ENCODE measurements at places on chromosomes 4 and X. TPM values are rescaled to one million over a fixed set of nuclear protein-coding genes. Genes with fewer than 3 reads are reported as not detected.

DNA sequence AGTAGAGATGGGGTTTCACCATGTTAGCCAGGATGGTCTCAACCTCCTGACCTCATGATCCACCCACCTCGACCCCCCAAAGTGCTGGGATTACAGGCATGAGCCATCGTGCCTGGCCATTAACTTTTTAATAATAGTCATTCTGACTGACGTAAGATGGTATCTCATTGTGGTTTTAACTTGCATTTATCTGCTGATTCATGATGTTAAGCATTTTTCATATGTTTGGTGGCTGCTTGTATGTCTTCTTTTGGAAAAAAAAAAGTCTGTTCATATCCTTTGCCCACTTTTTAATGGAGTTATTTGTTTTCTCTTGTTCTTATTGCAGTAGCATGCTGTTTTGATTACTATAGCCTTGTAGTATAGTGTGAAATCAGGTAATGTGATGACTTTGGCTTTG lies 45.8 kb downstream of the ANXA10 start:
- DNase-seq, result no peak

GRCh38 chr4:121150003-121150402 lies 14.1 kb downstream of the TNIP3 start:
- no peak for DNase-seq

DNA sequence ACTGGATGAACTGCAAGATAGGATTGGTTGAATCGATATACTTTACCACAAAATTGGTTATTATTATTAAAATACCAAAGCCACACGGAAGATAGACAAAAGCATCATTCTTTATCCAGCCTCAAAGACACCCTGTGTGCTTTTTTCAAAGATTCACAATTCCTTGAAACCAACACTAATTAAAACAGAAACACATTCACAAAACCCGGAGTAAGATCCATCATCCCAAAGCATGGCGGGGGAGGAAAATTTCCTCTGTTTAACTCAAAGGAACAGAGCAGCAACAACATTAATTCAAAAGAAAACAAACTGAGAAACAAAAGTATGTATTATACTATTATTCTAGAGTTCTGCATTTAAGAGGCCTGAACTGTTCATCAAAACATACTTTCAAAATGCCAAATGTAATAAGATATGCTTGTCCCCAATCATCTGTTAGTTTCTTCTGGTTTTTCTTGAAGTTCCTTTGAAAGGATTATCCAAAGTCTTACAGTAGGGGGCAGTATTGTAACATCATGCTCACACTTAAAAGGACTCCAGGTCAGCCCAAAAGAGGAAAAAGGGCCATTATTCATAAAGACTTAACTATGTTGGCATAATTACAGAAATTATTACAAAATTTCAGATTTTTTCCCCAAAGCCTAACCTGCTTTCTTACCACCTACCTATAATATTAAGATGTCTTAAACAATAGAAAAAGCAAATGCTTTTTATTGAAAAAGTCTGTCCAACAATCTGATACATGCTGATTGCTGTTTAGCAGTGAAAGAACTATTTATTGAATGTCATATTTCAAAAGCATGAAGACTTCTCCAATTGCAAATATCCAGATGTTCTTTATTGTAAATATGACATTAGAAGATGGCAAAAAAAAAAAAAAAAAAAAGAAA lies 168.7 kb downstream of the SCFD2 start:
- no peak for DNase-seq

- no peak for DNase-seq
These were observed 60.2 kb upstream of the MAOA start for GRCh38 chrX:43595931-43596330.

DNA sequence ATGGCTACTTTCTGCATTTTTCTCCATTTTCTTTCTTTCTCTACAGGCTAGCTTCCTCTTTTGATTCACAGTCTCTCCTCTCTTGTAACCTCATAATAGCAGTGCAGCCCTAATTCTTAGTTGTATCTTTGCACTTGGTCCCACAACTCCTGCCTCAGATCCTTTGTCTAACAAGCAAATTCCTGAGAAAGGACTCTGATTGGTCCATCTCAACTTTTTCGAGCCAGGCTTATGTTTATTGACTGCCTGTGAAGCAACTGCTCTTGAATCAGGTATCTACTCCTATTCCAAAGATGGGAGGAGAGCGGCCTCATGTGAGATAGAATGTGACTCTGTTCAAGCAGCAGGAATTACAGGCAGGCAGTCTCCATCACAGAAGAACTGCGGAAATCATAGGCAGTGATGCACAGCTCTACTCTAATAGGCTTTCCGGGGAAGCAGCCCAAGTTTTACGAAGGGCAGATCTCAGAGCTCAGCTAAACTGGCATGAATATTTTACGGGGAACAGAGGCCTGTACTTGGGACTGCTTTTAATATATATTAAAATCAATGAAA lies 123.5 kb downstream of the GABRB1 start:
- DNase-seq, result no peak

DNA sequence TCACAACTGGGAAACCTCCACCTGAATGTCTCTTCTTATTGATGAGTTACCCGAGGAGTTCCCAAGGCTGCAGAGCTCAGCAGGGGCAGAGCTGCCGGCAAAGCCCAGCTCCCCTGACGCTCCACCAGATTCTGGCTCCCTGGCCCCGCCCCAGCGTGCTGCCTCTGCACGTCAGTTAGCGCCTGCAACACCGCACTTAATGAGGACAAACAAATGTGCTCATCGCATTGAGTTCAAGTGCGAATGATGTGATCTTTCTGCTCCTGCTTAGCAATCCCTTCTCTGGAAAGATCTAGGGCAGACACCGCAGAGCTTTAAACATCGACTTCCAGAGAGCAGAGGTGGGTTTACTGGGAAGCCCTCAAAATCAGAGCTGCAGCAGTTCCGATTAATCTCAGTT lies 55.5 kb upstream of the FBXW7 start:
- DNase-seq, result no peak

DNA sequence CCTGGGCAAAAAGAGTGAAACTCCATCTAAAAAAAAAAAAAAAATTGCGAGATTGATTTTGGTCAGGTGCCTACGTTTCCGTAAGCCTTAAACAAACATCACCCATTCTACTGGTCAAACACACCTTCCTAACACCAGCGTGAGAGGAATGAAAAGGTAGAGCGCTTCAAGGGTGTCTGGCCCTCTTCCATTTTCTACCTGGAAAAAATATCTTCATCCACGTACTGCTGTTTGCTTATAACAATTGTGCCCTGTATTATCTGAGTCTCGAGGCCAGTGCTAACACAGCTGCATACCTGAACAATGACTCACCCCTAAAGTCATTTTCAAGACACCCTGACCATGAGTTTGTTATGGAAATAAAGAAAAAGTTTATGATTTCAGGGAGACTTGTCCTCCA lies 13.9 kb downstream of the TMSB4X start:
- peak; percentile 67 for DNase-seq

GRCh38 chr4:109199585-109199984 lies 102.9 kb downstream of the COL25A1 start:
- DNase-seq, result no peak

GRCh38 chr4:83369831-83370639 lies 35.4 kb upstream of the HPSE start:
- DNase-seq, result no peak

GRCh38 chr4:139470997-139471665 lies 17.2 kb downstream of the RAB33B start:
- no peak for DNase-seq

GRCh38 chr4:155629956-155630355 lies 36.7 kb upstream of the GUCY1A1 start:
- DNase-seq, result no peak

DNA sequence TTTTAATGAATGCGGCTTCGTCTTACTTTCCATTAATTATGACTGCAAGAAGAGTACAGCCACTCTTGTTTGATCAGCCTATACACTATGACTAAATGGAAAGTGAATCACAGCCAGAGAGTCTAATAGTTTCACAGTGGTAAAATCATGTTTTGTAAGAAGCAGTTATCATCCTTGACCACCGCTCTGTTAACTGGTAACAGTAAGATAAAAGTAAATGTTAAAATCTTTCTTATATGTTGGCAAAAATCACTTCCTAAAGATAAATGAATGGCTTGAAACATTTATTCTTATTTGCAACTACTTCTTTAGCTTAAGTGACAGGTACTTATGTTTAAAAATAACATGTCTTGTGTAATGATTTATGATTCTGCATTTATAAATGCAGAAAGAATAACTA lies 13.2 kb downstream of the GALNT7 start:
- no peak for DNase-seq

DNA sequence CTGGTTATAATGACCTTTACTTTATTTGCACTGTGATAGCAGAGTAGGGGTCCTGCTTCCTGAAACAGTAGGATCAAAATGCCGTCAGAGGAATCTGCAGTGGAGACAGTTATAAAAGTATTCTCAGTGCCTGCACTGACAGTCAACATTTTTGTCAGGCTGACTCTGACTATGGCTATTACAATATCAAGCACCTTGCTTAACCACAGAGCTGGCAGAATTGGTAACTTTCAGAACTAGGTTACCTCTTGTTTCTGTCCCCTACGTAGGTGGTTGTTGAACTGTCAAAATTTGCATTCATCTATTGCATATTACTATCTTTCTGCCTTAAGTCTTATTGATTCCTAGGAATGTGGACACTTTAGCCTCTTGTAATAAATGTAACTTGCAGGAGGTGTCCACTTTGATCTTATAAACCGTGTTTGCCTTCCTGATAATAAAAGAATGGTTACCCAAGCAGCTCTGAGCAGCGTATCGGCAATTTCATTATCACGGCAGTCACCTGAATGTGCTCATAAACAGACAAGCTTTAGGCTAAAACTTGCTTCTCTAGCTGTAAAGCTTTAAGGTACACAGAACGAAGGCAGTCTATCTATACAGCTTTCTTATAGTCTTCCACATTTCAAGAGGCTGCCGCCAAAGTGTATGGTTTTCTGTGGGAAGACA lies 353.0 kb upstream of the GALNT7 start:
- DNase-seq, result no peak

- no peak for DNase-seq
These were observed 356.7 kb upstream of the RPS6KA3 start for GRCh38 chrX:20623448-20623847.

GRCh38 chr4:4923201-4923600 lies 63.7 kb downstream of the MSX1 start:
- no peak for DNase-seq

DNA sequence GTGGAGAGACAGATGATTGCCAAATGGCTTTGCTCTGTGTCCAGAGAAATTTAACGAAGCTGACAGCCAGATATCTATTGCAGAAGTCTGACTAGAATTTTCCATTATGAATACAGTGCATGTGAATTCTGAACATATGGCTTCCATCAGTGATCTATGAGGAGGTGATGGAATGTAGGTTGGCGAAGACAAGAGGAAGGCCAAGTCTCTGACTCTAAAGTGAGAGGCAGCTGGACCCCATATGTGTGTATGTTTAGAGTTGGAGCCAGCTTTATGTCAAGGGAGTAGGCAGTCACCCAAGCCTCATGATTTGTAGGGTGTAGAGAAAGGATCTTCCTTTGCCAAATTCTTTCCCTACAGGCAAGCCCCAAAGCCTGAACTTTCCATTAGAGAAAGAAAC lies 76.2 kb upstream of the TEX13D start:
- no peak for DNase-seq

DNA sequence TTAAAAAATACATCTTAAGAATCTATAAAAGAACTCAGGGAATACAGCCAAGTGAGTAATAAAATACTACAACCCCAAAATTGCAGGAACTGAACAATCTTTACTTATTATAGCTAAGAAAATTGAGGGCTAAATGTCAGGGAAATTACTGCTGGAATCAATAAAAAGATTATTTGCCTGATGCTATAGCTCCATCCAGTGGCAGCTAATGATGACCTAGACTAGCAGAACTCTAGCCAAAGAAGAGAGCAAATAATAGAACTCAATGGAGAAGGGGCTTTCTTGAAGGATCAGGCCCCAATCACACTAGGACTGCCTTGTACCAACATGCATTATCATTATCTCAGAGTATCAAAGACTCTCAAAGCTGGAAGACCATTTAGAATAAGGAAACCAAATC lies 85.0 kb upstream of the FAM241A start:
- DNase-seq, result no peak

DNA sequence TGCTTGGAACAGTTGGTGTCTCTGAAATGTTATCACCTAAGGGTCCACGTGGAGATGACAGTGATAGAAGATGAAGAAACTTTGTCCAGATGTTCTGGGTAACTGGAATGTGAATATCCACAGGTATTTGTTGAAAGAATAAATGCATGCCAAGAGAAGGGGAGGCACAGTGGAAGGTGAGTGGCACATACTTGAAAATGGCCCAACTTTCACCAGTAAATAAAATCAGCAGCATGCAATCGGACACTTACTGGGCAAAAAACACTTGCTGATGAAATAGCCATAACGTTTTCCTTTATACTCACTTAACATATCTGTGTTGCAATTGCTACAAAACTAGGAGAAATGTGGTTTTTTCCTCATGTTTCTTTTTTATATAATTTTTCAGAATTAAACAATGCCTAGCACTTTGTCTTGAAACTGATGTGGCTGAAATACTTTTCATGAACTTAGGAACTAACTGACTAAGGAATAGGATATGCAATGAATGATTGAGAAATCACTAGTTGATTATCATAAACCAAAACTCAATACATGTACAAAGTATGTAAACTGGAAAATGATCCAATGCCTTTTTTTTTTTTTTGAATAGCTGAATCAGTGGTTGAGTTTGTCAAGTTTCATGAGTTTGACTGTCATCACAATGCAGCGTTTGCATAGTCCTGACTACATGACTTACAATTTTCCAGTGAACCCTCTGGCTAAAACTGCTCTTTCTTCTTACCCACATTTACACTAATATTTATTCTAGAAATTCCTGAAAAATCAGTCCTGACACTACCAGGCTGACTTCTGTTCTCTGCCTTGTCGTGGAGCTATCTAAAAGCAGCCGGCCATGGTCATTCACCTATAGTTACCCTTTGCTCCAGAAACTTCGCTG lies 127.4 kb downstream of the CPE start:
- no peak for DNase-seq

- DNase-seq, result no peak
These were observed 104.9 kb downstream of the SLIT2 start for GRCh38 chr4:20356565-20356964.

DNA sequence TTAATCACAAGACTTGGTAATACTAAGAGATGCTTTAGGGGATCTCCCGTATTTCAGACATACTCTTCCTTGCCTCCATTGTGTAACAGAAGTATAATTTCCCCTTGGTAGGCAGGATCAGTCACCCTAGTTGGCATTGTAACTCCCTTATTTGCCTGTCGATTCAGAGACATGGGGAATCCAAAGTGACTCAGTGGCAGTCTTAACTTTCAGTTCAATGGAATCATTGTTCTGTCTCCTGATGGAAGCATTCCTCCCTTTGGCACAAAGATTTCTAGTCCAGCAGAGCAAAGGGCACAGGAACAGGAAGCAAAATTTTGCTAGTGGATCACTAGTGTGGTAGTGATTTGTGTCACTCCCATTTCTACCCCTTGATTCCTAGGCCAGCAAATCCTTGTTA lies 80.4 kb downstream of the DCUN1D4 start:
- no peak for DNase-seq

NIPAL1 gene
- total RNA-seq, result 9.2 TPM

SPON2 gene
- 52.0 TPM for total RNA-seq

RBMXL3 gene
- total RNA-seq, result not detected

F8A3 gene
- total RNA-seq, result 11.1 TPM

BDH2 gene
- total RNA-seq, result 71.8 TPM

HTRA3 gene
- 20.3 TPM for total RNA-seq

MAPK10 gene
- 45.0 TPM for total RNA-seq

SYP gene
- 1.9 TPM for total RNA-seq

H2BW2 gene
- total RNA-seq, result 0.17 TPM

RNF128 gene
- 144 TPM for total RNA-seq

CCKAR gene
- total RNA-seq, result 68.5 TPM

P2RY10 gene
- total RNA-seq, result 1.5 TPM

PLP1 gene
- total RNA-seq, result 13.8 TPM

NMU gene
- 0.75 TPM for total RNA-seq

All from mucosa of gallbladder (tissue), 1 donor.